ENCODE measurements at places on chromosomes 16 and 17. TPM values are rescaled to one million over a fixed set of nuclear protein-coding genes. Genes with fewer than 3 reads are reported as not detected.

The ODAD4 gene
- total RNA-seq = 2.0 TPM

The OR3A3 gene
- total RNA-seq = not detected

The PRSS33 gene
- total RNA-seq = not detected

The KCNAB3 gene
- 10.0 TPM for total RNA-seq

GRCh38 chr17:17408236-17408794 is 68.5 kb upstream of the MED9 start:
- no peak for DNase-seq

DNA sequence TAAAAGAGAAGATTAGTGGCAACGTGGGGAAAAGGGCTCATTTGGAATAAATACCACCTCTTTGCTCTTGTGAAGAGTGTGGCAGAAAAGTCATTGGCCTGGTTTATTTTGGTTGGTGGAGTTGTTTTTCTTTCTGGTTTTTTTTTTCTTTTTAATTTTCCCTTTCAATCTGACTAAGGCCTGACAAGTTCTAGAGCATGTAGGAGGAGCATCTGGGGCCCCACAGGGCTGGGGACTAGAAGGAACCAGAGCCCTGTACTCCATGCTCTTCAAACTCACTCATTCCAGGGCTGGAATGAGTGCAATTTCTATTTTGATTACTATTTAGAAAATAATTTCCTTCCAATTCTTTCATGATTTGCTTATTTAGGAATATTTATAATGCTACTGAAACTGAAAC is 13.3 kb downstream of the IRX5 start:
- DNase-seq = no peak

DNA sequence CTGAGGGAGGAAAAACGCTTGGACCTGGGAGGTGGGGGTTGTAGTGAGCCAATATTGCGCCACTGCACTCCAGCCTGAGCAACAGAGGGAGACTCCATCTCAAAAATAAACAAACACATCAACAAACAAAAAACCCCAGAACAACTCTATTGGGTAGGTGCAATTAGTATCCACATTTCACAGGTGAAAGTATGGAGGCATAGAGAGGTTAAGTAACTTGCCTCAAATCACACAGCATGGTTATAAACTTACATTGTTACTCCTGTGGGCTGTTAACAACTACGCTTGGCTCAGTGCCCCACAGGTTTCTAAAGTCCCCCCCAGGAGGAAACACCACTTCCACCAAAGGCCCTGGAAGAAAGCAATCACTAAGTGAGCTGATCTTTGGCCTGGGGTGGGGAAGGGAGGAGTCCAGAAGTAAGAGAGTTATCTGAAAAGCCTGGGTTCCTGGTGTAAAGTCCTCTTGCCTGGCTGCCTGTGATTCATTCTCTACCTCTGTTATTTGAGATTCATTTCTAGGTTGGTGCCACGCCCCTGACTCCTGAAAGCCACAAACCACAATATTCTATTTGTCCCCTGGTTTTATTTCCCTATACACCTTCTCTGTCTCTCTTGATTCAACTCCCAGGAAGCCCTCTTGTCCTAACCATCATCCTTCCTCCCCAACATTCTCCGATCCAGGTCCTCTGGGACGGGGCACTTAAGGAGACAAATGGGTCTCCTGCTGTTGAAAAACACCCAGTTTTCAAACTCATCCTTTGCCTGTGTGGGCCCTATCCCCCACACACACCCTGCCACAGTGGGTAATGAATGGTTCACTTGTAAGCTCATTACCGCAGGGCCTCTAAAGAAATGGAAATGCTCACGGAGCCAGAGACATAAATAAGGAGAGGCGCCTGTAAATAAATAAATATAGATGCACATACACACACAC is 195.4 kb downstream of the XYLT1 start:
- DNase-seq = no peak

DNA sequence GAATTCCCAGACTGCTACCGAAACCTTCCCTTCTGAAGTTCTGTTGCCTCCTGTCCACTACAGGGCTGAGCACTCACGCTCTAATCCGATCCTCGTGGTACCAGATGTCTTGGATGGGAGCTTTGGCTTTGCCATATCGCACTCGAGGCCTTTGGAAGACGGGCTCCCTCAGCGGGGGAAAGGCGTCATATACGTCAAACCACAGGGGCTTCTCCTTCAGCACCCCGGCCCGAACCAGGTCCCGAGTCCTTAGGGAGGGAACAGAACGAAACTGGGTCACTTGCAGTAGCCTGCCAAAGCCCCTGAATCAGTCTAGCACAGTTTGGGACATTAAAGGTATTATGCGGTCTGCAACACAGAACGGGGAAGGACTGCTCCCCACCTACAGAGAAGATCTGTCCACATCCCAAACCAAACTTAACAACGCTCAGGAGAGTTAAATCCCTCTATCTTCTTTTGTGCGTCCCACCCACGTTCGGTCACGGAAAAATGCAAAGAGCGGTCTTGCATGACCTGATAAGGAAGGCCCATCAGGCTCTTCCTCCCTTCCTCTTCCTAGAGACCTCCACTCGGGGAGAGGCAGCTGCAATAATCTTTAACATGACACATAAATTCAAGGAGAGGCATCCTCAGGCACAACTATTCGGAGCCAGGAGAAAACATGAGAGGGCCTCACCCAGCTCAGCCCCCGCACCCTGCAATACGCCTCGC is 526 bp downstream of the MRPS23 start:
- no peak for DNase-seq

GRCh38 chr17:17661834-17662385 is 19.3 kb upstream of the RAI1 start:
- no peak for DNase-seq

DNA sequence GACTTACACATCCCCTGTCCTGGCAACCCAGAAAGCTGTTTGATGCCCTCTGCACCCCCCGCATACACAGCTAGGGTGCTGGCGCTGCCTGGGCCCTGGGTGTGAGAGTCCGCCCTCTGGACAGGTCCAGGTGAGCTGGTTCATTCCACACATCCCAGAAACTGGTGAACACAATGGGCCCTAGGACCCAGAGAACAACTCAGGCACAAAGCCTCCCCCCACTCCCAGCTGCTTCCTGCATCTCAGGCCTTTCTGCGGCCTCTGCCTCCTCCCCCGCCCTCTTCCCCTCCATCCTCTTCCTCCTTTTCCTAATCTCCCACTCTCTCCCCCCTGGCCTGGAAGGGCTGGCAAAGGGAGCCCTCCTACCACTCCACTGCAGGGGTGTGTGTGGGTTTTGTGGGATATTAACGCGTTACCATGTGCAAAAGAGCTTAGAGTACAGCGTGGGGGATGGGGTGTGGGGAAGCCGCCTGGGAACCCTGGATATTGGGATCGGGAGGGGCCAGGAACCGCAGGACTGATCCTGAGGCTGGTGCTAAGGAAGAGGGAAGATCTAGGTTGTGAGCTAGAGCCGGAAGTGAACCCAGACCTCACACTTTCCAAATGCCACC is 1.6 kb upstream of the PPP1R9B start:
- no peak for DNase-seq

- DNase-seq = no peak
Observed at GRCh38 chr17:72765368-72766153, 326.9 kb downstream of the SLC39A11 start.

DNA sequence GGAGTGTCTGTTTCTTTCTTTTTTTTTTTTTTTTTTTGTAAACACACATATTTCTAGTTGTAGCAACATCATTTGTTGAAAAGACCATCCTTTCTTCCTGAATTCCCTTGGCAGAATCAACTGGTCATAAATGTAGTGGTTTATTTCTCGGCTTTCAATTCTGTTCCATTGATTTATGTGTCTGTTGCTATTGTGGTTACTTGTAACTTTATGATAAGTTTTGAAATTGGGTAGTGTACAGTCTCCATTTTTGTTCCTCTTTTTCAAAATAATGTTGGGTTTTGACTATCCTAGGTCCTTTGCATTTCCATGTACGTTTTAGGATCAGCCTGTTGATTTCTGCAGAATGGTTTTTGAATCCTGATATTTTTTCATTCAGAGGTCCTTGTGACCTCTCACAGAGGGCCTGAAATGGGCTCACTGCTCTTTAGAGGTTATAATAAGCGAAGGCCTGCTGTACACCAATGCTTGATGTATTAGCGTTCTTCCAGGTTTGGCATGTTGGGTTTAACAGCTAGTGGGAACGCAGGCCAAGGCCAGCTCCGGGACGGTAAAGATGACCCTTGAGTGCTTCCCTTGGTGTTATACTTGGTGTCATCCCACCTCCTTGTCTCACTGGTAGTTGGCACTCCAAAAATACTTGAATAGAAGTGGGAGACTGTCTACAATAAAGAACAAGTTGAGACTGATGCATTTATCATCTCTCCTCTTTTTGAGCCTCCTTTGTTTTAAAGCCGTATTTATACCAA is 43.8 kb downstream of the ZNRF1 start:
- no peak for DNase-seq

GRCh38 chr17:30965686-30966085 is 5.2 kb upstream of the RNF135 start:
- no peak for DNase-seq

GRCh38 chr17:50618941-50619340 is 15.7 kb upstream of the ABCC3 start:
- DNase-seq = no peak

GRCh38 chr16:22255335-22255734 is 41.9 kb upstream of the POLR3E start:
- no peak for DNase-seq

GRCh38 chr17:79164913-79165695 is 90.5 kb downstream of the ENGASE start:
- DNase-seq = no peak

DNA sequence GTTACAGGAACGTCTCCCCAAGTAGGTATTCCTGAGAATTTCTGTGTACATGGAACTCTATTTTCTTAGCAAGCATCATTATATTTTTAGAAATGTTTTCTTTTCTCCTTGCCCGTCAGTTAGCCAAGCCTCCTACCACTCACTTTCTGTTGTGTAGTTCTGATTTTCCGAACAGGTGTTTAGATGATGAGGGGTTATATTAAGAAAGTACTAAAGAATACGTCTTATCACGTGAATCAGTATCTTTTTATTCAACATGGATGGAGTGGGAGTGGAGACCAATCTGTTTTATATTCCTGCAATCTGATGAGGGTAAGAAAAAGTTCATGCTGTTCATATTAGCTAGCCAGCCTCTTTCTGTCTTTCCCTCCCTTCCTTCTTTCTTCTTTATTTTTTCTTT is 29.4 kb downstream of the MSI2 start:
- DNase-seq = no peak

- DNase-seq = no peak
Observed at GRCh38 chr17:69451416-69452394, 37.2 kb downstream of the MAP2K6 start.

DNA sequence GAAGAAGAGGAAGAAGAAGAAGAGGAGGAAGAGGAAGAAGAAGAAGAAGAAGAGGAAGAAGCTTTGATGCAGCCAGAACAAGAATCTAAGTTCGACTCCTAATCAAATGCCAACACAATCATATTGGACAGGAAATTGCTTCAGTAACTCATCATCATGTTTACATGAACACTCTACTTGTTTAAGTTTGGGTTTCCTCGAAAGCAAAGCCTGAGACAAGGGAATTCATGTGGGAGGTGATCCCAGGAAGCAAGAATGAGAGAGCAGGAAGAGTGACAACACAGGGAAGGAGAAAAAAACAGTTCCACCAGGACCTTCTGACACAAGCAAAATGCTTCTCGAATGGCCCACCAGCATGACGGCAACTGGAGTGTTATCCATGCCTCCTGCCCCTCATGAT is 279.0 kb downstream of the PMP22 start:
- DNase-seq = no peak

DNA sequence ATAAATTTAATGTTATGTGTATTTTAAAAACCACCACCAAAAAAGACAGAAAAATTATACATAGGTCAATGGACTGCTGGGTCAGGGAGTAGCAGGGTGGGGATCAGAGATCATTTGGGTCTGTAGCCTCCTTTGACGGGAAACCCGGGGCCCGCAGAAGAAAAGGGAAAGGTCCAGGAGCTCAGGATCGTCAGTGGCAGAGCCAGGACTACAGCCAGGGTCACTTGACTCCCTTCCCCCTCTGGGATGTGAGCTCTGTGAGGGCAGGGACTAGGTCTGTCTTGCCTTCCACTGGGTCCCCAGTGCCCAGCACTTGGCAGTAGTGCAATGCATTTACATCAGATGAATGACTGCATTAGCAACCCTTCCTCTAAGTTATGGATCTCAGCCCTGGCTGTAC is 62.1 kb downstream of the TOM1L2 start:
- no peak for DNase-seq

DNA sequence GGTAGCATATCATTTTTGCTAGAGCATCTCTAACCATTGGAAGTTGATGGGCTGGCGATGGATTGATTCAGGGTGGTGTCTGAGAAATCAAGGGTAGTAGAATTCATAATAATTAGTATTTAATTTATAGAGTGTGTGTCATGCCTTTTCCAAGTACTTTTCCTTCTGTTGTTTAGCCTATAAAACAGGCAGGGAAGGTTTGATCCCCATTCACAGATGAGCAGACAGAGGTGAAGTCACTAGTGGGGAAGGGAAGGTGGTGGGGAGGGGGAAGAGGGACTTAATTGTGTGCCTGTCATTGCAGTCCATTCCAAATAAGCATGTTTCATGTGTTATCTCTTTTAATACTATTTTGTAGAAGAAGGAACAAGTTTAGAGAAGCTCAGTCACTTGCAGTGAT is 131.3 kb downstream of the MSI2 start:
- no peak for DNase-seq

- peak; percentile 47 for DNase-seq
Observed at GRCh38 chr16:69329369-69330285, 761 bp downstream of the PDF start.

DNA sequence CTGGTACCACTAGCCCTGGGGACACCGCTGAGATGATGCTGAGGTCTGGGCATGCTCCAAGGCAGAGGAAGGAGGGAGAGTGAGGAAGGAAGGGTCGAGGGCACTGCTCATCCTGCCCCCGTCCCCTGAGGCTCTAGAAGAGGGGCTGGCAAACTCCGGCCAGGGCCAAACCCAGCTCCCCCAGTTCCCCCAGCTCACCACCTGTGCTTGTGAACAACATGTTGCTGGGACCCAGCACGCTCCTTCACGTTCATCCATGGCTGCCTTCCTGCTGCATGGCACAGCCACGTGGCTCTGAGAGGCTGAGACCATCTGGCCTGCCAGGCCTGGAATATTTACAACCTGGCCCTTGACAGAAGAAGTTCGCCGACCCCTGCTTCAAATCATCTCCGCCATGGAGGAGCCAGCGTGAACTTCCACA is 81.2 kb downstream of the RBFOX3 start:
- no peak for DNase-seq

DNA sequence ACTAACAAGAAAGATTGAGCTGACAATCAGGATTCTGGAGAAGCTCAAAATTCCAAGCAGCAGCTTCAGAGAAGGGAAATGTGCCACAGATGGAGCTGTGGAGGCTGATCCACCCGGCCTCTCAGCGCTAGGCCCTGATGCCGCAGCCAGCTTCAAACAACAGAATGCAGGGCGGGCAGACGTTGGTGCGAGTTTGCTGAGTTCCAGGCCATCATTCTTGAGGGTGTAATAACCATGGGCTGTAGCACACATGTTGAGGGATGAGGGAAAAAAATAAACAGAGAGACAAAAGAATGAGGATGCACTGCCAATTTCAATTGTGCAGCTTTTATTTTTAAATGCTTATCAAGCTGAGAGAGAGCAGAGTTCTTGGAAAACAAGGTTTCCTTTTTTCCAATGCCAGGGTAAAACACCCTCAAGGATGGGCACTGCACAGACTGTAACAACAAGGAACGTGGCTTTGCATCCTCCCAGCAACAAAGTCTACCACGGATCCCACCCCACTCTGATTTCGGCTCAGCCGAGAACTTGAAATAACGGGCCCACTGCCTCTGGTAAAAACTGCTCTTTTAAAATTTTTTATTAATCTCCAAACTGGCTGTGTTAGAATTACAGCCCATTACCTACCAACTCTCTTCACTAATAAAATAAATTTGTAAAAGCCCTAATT is 90.2 kb downstream of the SMG6 start:
- DNase-seq = no peak

- peak; percentile 75 for DNase-seq
Observed at GRCh38 chr17:35448214-35448898, at the start of gene SLFN13. Gene SLFN13, minus strand, starts transcription at chr17:35448766. Its CDS starts 3,086 bp downstream, at chr17:35445680.

Data from T-cell (primary cell).